ENCODE measurements at places on chromosomes 12 and 14.

- DNase-seq: no peak
Observed at GRCh38 chr12:93573552-93574223, 1.2 kb downstream of the SOCS2 start.

DNA sequence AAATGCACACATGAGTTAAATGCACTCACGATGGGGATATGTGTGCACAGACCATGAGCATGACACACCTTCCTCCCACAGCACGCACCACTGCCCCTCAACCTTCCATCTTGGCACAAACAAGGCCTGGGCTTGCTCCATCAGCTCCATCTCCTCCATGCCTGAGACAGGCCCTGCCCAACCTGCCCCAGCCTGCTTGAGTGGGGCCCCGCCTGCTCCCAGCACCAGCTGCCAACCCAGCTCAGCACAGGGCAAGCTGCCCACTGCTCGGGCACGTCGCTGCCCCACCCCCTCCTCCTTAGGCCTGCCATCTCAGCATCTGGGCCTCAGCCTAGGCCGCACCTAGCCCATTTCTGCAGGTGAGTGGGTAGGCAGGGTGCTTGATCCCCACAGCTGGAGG lies 27.6 kb upstream of the KRT78 start:
- no peak for DNase-seq

- no peak for DNase-seq
Observed at GRCh38 chr12:40446385-40446784, 221.6 kb downstream of the LRRK2 start.

DNA sequence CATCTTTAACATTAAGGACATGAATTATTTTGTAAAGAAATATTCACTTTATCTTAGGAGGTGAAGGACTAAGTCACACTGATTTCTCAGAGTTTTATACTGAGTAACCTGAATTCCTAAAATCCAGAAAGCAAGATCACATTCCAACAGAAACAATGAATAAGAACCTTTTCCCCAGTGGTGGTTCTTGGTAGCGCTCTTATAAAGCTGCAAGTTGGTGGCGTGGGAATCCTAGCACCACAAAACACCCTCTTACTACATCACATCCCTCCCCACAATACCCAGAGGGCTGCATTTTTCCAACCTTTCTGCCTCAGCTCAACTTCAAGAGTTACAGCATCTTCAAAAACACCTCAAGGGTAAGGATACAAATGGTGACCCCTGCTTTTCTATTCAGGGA lies 44.0 kb upstream of the SMUG1 start:
- DNase-seq: no peak

- DNase-seq: no peak
Observed at GRCh38 chr12:12872934-12873275, 18.5 kb upstream of the GPRC5A start.

- no peak for DNase-seq
Observed at GRCh38 chr12:94405413-94406116, 54.1 kb downstream of the CEP83 start.

- DNase-seq: no peak
Observed at GRCh38 chr12:65925626-65926025, 101.3 kb downstream of the HMGA2 start.

DNA sequence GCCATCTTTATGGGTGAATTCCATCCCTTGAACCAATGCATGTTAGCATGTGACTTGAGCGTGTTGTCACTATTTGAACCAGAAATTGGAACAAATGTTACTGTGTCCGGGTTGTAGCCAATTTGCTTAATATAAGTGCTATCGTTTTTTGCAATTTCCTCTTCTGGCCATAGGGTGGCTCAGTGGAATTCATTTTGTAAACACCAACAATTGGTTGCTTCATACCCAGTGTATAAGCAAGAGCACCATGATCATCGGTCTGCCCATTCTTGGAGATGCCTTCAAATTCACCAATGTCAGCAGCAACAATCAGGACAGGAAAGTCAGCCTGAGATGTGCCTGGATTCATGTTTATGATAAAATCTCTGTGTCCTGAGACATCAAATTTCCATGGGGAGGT lies 5.0 kb upstream of the NEDD1 start:
- DNase-seq: no peak

- DNase-seq: no peak
Observed at GRCh38 chr14:72558721-72559120, 335.2 kb downstream of the DPF3 start.

DNA sequence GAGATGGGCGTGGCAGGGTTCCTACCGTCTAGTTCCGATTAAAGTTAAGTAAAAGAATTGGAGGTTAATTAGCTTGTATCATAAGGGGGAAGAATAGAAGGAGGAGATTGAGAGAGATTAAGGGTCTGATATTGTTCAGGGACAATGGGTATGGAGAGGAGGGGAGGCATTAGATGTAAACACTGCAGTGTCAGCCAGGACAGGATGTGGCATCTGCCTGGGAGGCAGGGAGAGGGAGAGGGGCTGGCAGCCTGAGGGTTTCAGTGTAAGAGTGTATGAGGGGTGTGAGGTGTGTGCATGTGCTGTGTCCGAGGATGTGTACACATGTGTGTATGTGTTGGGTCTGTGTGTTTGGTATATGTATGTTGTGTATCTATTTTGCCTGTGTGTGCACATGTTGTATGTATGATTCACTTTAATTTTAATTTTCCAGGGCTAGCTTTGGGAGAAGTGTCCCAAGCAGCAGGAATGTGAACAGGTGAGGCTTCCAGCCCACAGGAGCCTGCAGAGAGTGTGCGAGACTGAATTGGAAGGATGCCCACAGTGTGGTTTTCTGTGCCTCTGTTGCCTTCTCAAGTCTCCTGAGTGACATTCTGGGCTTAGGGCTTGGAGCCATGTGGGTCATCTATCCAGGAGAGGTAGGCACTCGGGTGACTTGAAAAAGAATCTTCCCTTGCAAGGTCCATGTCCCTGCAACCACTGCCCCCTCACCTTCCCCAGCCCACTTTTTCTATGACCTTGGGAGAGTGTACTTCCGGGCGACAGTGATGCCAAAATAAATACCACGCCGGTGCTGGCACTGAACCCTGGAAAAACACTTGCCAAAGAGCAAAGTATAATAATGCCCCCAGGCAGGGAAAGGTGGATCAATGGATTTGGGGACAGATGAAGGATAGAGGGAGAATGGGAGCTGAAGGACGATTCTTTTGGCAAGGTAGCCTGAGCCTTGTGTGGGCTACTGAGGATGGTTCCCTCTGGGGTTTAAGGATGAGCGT lies 36.8 kb upstream of the DCD start:
- DNase-seq: no peak

- no peak for DNase-seq
Observed at GRCh38 chr12:48038085-48038484, 33.8 kb upstream of the COL2A1 start.

GRCh38 chr14:27727251-27727770 lies 1039.3 kb upstream of the FOXG1 start:
- DNase-seq: no peak

DNA sequence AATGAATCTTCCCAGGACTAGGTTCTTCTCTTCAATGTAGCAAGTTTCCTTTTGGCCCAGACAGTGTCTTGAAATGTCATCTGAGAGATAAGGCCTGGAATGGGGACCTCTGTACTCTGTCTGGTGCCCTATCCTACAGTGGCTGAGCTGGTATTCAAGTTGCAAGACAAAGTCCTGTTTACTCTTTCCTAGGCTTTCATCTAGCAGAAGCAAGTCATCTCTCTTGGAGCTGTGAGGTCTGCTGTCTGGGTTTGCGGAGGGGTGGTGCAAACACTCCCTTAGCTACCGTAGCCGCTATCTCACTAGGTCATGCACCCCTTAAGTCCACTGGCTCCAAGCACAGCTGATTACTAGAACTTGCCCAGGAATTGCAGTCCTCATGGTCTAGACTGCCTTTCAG lies 149.7 kb upstream of the SLC16A7 start:
- DNase-seq: no peak

GRCh38 chr12:7131502-7131866 lies 1.3 kb downstream of the CLSTN3 start:
- DNase-seq: no peak

- no peak for DNase-seq
Observed at GRCh38 chr12:98317939-98318899, 197.2 kb upstream of the TMPO start.

GRCh38 chr12:50187084-50187900 lies 20.1 kb upstream of the CERS5 start:
- no peak for DNase-seq

GRCh38 chr14:75070383-75070782 lies 942 bp downstream of the ZC2HC1C start:
- DNase-seq: no peak

GRCh38 chr12:89765959-89766824 lies 57.6 kb upstream of the ATP2B1 start:
- DNase-seq: no peak

GRCh38 chr12:13023811-13024530 lies 20.2 kb upstream of the FAM234B start:
- no peak for DNase-seq

DNA sequence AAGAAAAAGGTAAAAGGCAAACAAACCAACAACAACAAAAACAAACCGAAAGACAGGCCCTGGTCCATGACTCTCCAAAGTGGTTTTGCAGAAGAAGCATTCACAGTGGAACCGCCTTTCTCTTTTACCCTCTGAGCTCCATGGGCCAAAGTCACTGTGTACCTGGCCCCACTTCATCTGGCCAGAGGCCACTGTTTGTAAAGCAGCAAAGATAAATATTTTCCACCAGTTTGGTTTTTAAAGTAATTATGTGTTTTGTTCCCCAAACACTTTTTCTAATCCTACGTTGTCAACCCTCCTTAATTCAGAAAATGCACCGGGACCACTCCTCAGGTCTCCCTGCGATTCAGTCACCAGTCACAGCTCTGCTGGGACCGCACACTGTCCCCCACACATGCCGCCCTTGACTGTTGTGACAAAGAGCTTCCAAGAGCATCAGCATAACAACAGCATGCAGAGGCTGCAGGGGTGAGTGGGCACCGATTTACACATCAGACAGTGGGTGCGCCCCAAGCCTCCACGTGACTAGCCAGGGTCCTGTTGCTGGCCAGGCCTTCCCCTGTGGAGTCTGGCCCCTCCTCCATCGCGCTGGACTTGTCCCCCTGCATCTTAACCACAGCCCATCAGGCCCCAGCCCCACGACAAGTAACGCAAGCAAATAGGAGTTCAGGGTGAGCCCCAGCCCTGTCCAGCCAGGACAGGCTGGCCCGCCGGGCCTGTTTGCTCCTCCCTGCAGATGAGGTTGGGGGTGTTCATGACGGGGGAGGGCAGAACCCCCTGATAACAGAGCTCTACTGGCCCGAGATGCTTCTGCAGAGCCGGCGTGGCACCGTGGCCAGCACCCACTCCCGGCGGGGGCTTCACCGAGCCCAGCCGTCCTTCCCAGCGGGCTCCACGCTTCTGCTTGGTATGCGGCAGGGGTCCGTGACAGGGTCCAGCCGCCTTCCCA lies 65.2 kb upstream of the DIO3 start:
- DNase-seq: no peak

DNA sequence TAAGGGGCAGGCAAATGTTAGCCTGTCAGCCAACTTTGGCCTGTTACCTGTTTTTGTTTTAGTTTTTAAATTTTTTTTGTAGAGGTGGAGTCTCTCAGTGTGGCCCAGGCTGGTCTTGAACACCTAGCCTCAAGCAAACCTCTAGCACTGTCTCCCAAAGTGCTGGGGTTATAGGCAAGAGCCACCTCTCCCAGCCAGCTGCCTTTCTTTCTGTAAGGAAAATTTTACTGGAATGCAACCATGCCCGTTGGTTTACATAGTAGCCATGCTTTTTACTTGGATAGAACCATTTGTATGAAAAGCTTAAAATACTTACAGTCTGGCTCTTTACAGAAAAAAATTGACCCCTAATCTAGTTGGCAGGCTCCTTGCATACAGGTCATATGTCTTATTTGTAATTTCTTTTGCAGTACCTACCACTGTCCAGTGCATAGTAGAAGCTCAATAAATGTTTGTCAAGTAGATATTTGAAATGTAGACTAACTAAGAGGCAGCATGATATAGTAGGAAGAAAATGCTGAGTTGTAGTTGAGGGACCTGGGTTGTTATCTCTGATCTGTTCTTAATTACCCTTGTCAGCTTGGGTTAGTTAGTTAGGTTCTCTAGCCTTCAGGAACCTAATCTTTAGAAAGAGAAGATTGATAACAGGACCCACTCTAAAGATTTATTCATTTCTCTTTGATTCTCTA lies 4.7 kb downstream of the MDM2 start:
- no peak for DNase-seq

- no peak for DNase-seq
Observed at GRCh38 chr14:46048127-46048526, 603.5 kb downstream of the RPL10L start.

- DNase-seq: no peak
Observed at GRCh38 chr12:47272412-47273190, 192.8 kb upstream of the AMIGO2 start.

DNA sequence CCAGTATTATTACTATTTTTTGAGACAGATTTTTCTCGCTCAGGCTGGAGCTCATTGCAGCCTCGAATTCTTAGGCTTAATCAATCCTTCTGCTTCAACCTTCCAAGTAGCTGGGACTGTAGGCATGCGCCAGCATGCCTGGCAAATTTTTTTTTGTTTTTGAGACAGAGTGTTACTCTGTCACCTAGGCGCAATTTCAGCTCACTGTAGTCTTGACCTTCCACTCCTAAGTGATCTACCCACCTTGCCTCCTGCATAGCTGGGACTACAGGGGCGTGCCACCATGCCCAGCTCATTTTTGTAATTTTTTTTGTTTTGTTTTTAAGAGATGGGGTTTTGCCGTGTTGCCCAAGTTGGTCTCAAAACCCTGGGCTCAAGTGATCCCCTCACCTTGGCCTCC lies 15.2 kb downstream of the ERC1 start:
- DNase-seq: no peak

GRCh38 chr12:92110083-92110640 lies 35.5 kb downstream of the BTG1 start:
- DNase-seq: no peak

GRCh38 chr12:6542209-6543009 lies 8.1 kb downstream of the GAPDH start:
- DNase-seq: no peak

DNA sequence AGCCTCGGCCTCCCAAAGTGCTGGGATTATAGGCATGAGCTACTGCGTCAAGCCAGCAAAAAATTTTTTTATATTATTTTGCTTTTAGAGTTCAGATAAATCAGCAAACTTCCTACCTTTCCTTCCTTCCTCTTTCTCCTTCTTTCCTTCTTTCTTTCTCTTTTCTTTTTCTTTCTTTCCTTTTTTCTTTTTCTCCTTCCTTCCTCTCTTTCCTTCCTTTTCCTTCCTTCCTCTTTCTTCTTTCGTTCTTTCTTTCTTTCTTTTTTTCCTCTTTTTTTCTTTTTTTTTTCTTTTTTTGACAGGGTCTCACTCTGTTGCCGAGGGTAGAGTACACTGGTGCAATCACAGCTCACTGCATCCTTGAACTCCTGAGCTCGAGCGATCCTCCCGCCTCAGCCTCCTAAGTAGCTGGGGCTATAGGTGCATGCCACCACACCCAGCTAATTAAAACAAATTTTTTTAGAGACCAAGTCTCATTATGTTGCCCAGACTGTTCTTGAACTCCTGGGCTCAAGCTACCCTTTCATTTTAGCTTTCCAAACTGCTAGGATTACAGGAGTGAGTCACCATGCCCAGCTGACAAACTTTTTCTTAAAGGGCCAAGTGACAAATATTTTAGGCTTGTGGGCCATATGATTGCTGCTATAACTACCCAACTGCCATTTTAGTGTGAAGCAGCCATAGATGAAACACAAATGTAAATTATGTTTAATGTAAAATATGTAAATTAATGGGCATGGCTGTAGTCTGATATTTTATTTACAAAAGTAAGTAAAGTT lies 7.1 kb upstream of the WASHC4 start:
- DNase-seq: no peak
